ENCODE measurements at places on chromosomes 6 and 20. TPM values are rescaled to one million over a fixed set of nuclear protein-coding genes. Genes with fewer than 3 reads are reported as not detected.
A peak's percentile ranks its signal among the peaks of the same experiment; 100 is the strongest.

DNA sequence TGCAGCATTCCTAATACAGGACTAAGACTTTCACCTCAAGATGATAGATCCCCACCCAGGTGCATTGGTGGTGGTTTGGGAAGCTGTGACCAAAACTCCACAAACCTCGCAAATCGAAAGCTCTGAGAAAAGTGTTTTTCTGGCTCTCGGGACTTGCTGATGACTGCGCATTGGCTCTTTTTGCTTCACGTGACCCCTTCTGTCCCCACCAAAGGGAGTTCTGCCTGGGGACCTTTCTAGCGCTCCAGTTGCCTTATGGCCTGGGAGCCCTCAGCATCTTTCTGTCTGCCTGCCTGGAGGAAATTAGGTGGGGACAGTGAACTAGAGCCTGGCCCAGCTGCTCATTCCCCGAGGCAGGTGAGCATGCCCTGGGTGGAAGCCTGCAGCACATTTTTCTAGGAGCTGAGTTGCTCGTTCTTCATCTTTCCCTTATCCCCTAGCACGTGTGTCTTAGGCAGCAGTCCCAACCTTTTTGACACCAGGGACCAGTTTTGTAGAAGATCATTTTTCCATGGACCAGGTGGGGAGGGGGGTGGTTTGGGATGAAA, 90.2 kb downstream of the TXNDC5 start:
- DNase-seq, result no peak
- H3K27ac ChIP-seq, result no peak overlapping the region
- peaks cover 2% of the 10 kb centered on the region for H3K4me1 ChIP-seq
- no peaks in the 10 kb centered on the region for H3K36me3 ChIP-seq
- H3K27me3 ChIP-seq, result no peaks in the 10 kb centered on the region

DNA sequence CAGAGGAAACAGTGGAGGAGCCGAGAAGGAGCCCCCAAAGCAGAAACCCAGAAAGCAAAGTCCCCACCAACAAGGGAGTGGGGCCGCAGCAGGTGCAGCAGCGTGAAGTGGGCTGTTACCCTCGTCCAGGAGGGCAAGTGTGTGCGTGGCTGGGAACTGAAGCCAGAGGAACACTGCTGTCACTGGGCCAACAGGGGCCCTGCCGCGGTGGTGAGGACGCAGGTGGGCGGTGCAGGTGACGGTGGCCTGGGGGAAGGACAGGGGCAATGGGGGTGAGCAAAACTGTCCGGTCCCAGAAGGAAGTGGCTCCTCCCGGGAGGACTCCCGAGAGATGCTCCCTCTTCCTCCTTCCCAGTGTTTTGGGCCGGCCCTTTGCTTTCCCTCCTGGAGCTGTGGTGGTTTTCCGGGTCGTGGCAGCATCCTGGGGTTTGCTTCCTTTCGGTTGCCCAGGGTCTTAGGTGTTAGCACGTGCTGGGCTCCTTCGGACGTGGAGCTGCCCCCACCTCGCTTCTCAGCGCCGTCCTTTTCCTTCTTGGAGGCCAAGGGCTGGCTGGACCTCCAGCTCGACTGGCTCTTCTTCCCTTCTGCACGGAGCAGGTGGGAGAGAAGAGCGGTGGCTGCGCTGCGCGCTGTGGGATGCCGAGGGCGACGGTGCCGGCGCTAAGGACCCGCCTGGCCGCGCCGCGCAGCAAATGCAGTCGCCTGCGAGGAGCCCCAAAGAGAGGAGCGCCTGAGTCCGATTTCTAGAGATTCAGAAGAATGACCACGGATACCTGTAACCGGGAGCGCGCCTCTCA, 62.7 kb upstream of the SLC2A12 start:
- no peaks in the 10 kb centered on the region for H3K36me3 ChIP-seq
- no peaks in the 10 kb centered on the region for H3K27me3 ChIP-seq
- no peak for DNase-seq
- no peak overlapping the region for H3K27ac ChIP-seq
- no peak overlapping the region for H3K4me3 ChIP-seq

DNA sequence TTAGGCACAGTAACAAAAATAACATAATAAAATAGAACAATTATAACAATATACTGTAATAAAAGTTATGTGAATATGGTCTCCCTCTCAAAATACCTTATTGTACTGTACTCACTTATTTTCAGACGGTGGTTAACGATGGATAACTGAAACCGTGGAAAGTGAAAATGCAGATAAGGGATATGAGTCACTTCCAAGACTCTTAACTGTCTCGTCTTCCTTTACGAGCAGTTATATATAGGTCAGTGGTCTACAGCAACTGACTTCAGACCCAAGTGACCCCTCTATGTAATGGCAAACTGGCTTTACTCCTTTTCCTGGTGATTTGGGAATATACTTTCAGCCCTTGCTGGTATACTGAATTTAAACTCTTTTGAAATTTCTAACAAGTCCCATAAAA, 261.4 kb downstream of the SLC35F1 start:
- H3K27ac ChIP-seq, result no peak overlapping the region
- H3K4me1 ChIP-seq, result no peaks in the 10 kb centered on the region
- H3K4me3 ChIP-seq, result no peak overlapping the region
- no peaks in the 10 kb centered on the region for H3K36me3 ChIP-seq

DNA sequence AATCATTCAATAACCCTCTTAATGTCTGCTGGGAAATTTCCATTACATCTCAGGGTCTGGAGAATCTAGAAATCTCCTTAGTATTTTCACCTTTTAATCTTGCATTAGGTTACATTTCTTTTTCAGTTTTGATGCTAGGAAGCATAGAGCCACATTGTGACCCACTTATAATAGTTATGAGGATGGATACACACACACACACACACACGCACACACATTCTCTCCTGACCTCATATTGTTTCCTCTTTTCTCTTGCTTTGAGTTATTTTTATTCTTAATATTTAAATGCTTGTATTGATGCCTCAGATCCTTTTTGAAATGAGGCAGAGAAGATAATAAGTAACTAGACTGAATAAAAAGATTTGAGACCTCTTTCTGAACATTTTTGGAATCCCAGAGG, 128.4 kb downstream of the KLHL32 start:
- H3K27me3 ChIP-seq, result no peaks in the 10 kb centered on the region
- DNase-seq, result no peak
- H3K27ac ChIP-seq, result no peak overlapping the region
- H3K4me3 ChIP-seq, result no peak overlapping the region

GRCh38 chr6:17584241-17584803, 15.8 kb upstream of the FAM8A1 start:
- H3K4me1 ChIP-seq, result peaks cover 5% of the 10 kb centered on the region
- H3K27me3 ChIP-seq, result no peaks in the 10 kb centered on the region
- H3K4me3 ChIP-seq, result no peak overlapping the region

DNA sequence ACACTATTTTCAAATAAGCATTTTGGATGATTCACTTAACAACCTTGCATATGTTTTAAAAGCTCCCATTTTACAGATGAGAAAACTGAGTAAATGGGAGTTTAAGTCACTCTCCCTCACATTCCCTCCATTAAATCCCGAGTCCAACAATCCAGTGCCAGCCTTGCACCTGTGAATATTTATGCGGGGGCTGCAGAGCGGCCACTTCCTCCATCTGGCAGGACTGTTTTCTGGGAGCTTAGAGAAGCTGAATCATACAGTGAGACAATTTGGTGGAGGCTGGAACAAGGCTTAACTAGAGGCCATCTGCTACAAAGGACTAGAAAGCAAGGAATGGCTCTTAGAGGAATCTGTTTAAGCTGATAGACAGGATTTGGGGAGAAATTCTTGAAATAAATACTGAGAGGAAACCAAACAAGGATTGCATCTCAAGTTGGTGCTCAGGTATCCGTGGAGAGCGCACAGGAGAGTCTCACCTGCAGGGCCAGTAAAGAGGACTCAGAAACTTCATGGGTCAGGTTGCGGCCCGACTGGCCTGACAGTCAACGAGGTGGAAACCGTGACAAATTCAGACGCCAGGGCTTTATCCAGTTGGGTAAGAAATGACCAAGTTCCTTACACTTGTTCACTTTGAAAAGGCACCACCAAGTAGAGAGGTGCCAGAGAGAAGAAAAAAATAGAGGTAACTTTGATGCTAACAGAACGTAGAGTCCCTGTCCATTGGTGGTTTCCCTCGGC, 478.5 kb downstream of the QKI start:
- no peaks in the 10 kb centered on the region for H3K4me1 ChIP-seq
- H3K36me3 ChIP-seq, result no peaks in the 10 kb centered on the region
- no peaks in the 10 kb centered on the region for H3K27me3 ChIP-seq
- no peak overlapping the region for H3K4me3 ChIP-seq
- DNase-seq, result peak; percentile 38
- H3K27ac ChIP-seq, result no peak overlapping the region

- no peak overlapping the region for H3K4me3 ChIP-seq
- H3K4me1 ChIP-seq, result peaks cover 16% of the 10 kb centered on the region
- peak; percentile 66 for DNase-seq
- H3K36me3 ChIP-seq, result no peaks in the 10 kb centered on the region
- no peaks in the 10 kb centered on the region for H3K27me3 ChIP-seq
- H3K27ac ChIP-seq, result peak overlapping the region; percentile 73
Observed at GRCh38 chr6:15615802-15616201, 47.0 kb downstream of the DTNBP1 start.

GRCh38 chr6:89961481-89961880, 67.2 kb downstream of the GJA10 start:
- no peak for DNase-seq
- no peaks in the 10 kb centered on the region for H3K4me1 ChIP-seq
- no peak overlapping the region for H3K4me3 ChIP-seq
- no peaks in the 10 kb centered on the region for H3K27me3 ChIP-seq
- H3K27ac ChIP-seq, result no peak overlapping the region

DNA sequence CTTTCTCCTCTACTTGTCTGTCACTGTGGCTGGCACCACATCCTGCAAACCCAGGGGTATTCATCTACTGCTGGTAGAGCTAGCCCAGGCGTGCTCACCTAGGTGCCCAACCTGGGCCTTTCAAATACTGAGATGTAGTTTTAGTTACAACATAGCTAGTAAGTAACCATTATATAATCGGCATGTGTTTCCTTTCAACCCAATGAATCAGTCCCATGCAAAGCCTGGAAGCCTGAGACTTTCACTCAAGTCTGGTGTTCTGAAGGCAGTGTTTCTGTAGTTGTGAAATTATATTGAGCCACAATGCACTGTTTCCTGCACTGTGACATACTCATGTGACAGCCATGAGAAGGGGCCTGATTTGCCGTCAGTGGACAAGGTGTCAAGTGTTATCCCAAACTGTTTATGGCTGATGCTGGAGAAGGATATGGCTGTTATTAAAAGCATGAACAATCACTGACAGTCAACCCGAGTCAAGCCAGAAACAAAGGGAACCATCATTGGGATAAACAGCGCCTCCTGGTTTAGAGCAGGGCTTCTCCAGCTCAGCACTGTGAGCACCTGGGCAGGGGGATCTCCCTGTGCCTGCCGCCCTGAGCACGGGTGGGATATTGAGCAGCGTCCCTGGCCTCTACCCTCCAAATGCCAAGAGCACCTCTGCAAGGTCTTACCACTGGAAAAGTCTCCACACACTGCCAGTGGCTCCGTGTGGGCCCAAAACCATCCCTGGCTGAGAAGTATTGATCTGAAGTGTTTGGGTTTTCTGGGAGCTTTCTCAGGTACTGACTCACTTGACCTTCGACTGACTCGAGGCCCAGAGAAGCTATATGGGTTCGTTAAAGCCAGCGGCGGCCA, 1.6 kb downstream of the PSMA7 start:
- no peaks in the 10 kb centered on the region for H3K27me3 ChIP-seq
- peak overlapping the region; percentile 93 for H3K27ac ChIP-seq
- DNase-seq, result no peak
- H3K4me1 ChIP-seq, result peaks cover 29% of the 10 kb centered on the region

DNA sequence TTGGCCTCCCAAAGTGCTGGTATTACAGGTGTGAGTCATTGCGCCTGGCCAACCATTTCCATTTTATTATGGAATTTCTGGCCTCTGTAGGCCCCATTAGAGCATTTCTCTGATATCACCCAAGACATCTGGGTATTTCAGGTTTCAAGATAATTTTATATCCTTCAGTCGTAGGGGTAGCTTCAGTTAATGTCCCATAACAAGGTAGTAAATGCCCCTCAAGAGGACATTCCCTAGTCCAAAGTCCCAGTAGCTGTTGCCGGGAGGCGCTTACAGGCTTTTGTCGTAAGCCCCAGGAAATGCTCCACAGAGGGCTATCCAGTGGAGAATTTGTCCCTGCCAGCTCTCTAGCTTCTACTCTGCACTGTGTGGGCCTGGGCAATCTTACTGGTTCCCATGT, 24.4 kb downstream of the EFCAB8 start:
- no peaks in the 10 kb centered on the region for H3K27me3 ChIP-seq
- H3K36me3 ChIP-seq, result no peaks in the 10 kb centered on the region
- H3K27ac ChIP-seq, result no peak overlapping the region
- H3K4me1 ChIP-seq, result no peaks in the 10 kb centered on the region
- no peak overlapping the region for H3K4me3 ChIP-seq

GRCh38 chr20:46940616-46941015, 46.0 kb downstream of the EYA2 start:
- peaks cover 55% of the 10 kb centered on the region for H3K4me1 ChIP-seq
- H3K27ac ChIP-seq, result no peak overlapping the region
- no peak for DNase-seq

GRCh38 chr20:34537651-34538050, 20.9 kb upstream of the MAP1LC3A start:
- H3K4me1 ChIP-seq, result no peaks in the 10 kb centered on the region
- H3K36me3 ChIP-seq, result peaks cover 69% of the 10 kb centered on the region
- no peak overlapping the region for H3K4me3 ChIP-seq
- H3K27me3 ChIP-seq, result no peaks in the 10 kb centered on the region

GRCh38 chr6:16136621-16137450, 8.0 kb downstream of the MYLIP start:
- H3K4me1 ChIP-seq, result peaks cover 88% of the 10 kb centered on the region
- peaks cover 9% of the 10 kb centered on the region for H3K36me3 ChIP-seq
- DNase-seq, result peak; percentile 55
- no peaks in the 10 kb centered on the region for H3K27me3 ChIP-seq
- peak overlapping the region; percentile 53 for H3K27ac ChIP-seq

- no peaks in the 10 kb centered on the region for H3K36me3 ChIP-seq
- no peak within 1 kb of the TSS for H3K27ac ChIP-seq
- peaks cover 18% of the 10 kb centered on the region for H3K27me3 ChIP-seq
- no peak for DNase-seq
Observed at GRCh38 chr6:391559-392440, at the start of gene IRF4. TSS of gene IRF4 (plus strand) at chr6:391752. CDS start at chr6:393153, 1,401 bp downstream.

DNA sequence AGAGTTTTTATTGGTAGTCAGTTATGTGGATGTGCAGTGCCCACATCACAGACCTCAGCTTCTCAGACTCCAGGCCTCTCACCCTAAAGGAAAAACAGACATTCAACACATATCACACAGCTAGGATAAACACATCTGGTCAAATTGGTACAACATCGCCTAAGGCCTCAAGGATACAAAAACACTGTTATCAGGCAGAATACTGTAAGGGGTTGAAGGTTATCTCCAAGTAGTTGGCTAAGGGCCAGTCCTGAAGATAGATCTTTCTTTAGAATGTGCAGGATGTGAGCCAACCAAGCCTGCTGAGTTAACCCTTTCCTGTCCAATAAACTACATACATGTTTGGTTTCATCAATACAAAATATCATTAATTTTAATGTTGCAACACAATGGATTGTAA, 308.4 kb upstream of the GJE1 start:
- H3K36me3 ChIP-seq, result no peaks in the 10 kb centered on the region
- H3K4me1 ChIP-seq, result no peaks in the 10 kb centered on the region
- no peak overlapping the region for H3K4me3 ChIP-seq
- no peaks in the 10 kb centered on the region for H3K27me3 ChIP-seq
- no peak overlapping the region for H3K27ac ChIP-seq

GRCh38 chr20:50892394-50892793, 38.8 kb downstream of the ADNP start:
- no peaks in the 10 kb centered on the region for H3K27me3 ChIP-seq
- H3K4me3 ChIP-seq, result no peak overlapping the region
- no peaks in the 10 kb centered on the region for H3K4me1 ChIP-seq
- H3K36me3 ChIP-seq, result peaks cover 24% of the 10 kb centered on the region

ADGRF5 gene
- 33.2 TPM for total RNA-seq

ISM1 gene
- total RNA-seq, result 77.5 TPM

RPS18 gene
- 1,790 TPM for total RNA-seq

TMEM244 gene
- not detected for total RNA-seq

Data from thyroid gland (tissue), 4 donors.